ENCODE measurements at places on chromosomes 16 and 17.
A peak's percentile ranks its signal among the peaks of the same experiment; 100 is the strongest.

DNA sequence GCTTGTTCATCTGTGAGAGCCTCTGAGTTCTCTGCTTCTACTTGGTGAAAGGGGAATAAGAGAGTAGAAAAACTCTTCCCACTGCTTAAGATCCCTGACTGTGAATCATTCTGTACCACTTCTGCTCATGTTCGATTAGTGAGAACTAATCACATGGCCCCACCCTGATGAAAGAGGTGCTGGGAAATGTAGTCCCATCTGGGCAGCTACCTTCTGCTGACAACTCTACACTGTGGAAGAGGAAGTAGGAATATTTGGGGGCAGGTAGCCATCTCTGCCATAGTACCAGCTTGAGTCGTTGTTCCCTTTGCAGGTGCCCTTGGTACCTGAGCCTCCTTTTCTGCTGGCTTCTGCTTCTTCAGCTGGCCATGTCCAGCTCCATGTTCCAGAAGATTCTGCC is 29.9 kb downstream of the NKD1 start:
- DNase-seq = no peak

DNA sequence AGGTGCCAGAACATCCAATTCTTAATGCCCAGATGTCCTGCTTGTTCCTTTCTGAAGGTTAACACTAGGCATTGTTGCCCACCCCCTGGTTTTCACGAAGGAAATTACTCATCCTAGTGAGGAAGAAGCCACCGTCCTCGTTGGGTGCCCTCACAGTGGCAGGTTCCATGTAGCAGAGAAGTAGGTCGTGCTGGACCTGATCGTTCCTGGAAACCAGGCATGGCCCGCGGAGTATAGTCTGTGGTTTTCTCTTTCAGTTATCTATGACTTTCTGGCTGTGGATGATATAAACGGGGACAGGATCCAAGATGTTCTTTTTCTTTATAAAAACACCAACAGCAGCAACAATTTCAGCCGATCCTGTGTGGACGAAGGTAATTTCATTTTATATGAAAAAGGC is 16.5 kb downstream of the RGS11 start:
- DNase-seq = no peak

- DNase-seq = no peak
Measured at GRCh38 chr17:45129940-45130680, 2.2 kb downstream of the PLCD3 start.

GRCh38 chr16:83095941-83096692 is 469.3 kb downstream of the CDH13 start:
- DNase-seq = no peak

- DNase-seq = peak; percentile 38
Measured at GRCh38 chr16:66660422-66661209, 35.9 kb downstream of the CMTM4 start.

- no peak for DNase-seq
Measured at GRCh38 chr17:59757470-59757869, 50.0 kb downstream of the VMP1 start.
